ENCODE measurements at places on chromosomes 3 and 15.

GRCh38 chr3:73739791-73740453, 115.2 kb upstream of the PDZRN3 start:
- no peak for DNase-seq

DNA sequence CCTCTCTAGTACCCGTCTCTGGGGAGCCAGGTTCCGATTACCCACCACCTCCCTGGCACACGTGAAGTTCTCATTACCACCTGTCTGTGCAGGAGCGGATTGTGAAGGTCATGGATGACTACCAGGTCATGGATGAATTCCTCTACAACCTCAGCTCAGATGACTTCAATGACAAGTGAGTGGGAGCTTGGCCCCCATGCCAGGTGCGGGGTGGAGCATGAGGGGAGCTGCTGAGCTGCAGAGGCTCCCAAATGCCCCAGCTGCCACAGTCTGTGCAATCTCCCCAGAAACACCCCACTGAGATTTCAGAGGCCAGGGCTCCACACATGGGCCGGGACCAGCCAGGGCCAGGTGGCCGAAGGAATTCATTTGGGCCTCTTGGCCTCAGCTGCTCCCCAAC, 34.3 kb downstream of the DNAH1 start:
- no peak for DNase-seq

GRCh38 chr3:52315006-52315405, 1.1 kb upstream of the DNAH1 start:
- DNase-seq, result no peak

- DNase-seq, result no peak
These were observed 53.4 kb downstream of the UBE2E1 start for GRCh38 chr3:23859012-23859743.

DNA sequence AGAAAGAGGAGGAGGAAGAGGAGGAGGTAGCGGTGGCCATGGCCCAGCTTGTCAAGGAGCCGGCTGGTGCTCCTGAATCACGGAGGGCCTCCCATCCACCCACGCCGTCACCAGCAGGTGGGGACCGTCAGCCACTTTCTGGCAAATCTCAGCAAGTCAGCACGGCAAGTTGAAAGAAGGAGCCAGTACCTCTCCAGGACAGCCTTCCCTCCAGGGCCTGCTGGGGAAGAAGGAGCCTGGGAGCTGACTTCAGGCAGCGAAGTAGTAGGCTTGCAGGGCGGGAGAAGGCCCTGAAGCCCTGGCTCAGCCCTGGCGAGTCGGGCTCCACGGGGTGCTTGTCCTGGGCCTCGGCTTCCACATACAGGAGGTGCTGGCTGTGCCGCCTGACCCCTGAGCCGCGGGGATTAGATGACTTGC, 99.2 kb upstream of the TRPM1 start:
- DNase-seq, result peak; percentile 30

DNA sequence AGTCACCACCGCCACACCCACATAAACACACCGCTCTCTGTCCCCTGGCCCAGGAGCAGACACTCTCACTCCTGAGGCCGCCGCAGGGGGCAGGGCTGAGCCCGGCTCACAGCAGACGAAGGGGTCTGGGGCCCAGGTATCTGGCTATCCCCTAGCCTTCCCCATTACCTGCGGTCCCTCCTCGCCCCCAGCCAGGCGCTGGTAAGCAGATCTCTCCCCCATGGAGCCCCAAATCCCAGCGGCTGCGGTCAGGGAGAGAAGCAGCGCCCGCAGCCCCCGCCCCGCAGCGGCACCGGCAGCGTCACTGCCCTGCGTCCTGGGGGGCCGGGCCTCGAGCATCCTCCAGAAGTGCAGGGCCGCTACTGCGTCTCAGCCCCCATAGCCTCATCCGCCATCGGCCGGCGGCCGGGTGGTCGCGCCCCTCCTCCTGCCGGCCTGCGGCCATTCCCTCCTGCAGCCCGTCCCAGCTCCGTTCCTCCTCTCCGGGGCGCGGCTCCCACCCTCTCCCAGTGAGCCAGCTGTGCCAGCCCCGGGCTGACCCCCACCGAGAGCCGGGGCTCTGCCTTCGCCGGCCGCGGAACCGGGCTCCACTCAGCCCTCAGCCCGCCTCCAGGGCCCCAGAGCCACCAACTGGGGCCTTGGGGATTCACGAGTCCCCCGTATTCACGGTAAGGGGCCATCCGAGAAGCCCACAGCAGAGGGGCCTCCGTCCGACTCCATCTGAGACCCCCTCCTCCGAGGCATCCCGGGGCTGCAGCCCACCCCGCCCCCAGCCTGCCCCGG, 13.1 kb downstream of the TNK2 start:
- DNase-seq, result no peak

GRCh38 chr15:78808550-78808949, 2.7 kb downstream of the ADAMTS7 start:
- DNase-seq, result no peak

DNA sequence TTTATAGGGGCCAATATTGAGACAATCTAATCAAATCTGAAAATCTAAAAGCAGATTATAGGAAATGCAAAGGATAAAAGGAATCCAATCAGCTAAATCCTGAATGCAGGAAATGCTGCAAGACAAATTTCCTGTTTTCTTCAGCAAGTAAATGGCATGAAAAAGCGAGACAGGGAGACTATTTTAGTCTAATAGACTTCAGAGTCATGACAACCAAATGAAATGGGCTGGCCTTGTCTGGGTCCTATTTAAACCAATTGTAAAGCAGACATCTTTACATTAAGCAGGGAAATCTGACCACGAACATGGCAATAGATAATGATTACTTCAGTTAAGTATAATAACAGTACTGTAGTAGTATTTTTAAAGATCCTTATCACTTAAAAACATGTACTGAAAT, 2.1 kb downstream of the DBR1 start:
- DNase-seq, result no peak

DNA sequence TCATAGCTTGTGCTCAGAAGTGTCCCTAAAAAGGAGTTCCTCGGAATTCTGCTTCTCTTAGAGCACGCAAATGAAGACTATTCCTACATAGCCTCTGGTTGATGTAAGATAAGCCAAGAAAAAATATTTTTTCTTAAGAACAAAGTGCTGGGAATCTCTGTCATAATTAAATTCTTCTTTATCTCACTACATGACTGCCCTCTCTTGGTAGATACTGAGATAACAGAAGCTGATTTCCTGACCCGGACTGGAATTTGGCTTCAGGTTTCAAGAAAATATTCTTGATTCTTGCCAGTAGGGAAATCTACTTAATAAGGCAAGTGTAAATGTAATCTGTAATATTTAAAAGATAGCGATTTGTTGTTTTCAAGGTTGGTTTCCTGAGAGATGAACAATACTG, 31.3 kb upstream of the SETMAR start:
- no peak for DNase-seq

GRCh38 chr15:92415639-92416297, 22.1 kb downstream of the ST8SIA2 start:
- no peak for DNase-seq

GRCh38 chr3:66037330-66037985, 1.3 kb downstream of the MAGI1 start:
- DNase-seq, result peak; percentile 5

GRCh38 chr3:9398700-9399336, 1.4 kb downstream of the SETD5 start:
- no peak for DNase-seq

All from amygdala (tissue), 56 donors.